ENCODE measurements at places on chromosomes 4 and X. TPM values are rescaled to one million over a fixed set of nuclear protein-coding genes. Genes with fewer than 3 reads are reported as not detected.

ATP8A1 gene
- 8.1 TPM for total RNA-seq

SERTM2 gene
- total RNA-seq, result not detected

ETDA gene
- not detected for total RNA-seq

IL1RAPL1 gene
- total RNA-seq, result not detected

WAS gene
- 86.5 TPM for total RNA-seq

CLNK gene
- total RNA-seq, result 0.11 TPM

CHRDL1 gene
- total RNA-seq, result not detected

CFI gene
- 0.20 TPM for total RNA-seq

MORC4 gene
- total RNA-seq, result 5.3 TPM

TMEM185A gene
- 14.7 TPM for total RNA-seq

ALPK1 gene
- 2.6 TPM for total RNA-seq

SLC9A7 gene
- total RNA-seq, result 21.0 TPM

ADH6 gene
- 0.10 TPM for total RNA-seq

SHROOM3 gene
- 0.08 TPM for total RNA-seq

COL4A6 gene
- total RNA-seq, result not detected

CXCL1 gene
- total RNA-seq, result not detected

BST1 gene
- 0.18 TPM for total RNA-seq

SUPT20HL1 gene
- total RNA-seq, result not detected

SHOX gene
- not detected for total RNA-seq

BDH2 gene
- total RNA-seq, result 9.0 TPM

F11 gene
- not detected for total RNA-seq

GAGE12J gene
- not detected for total RNA-seq

IL2RG gene
- total RNA-seq, result 214 TPM

SLC49A3 gene
- total RNA-seq, result 0.79 TPM

DNAAF6 gene
- total RNA-seq, result not detected

XK gene
- 0.10 TPM for total RNA-seq

FGF5 gene
- total RNA-seq, result not detected

GAGE12H gene
- not detected for total RNA-seq

HTN3 gene
- total RNA-seq, result not detected

NAT8L gene
- total RNA-seq, result 0.82 TPM

MSANTD1 gene
- 0.87 TPM for total RNA-seq

SLC9B2 gene
- 41.7 TPM for total RNA-seq

HSD17B11 gene
- total RNA-seq, result 5.3 TPM

REELD1 gene
- total RNA-seq, result 0.16 TPM

GPC3 gene
- 0.46 TPM for total RNA-seq
